SK-MEL-5 (cell line): ENCODE measurements at places on chromosomes 6 and 20.

DNA sequence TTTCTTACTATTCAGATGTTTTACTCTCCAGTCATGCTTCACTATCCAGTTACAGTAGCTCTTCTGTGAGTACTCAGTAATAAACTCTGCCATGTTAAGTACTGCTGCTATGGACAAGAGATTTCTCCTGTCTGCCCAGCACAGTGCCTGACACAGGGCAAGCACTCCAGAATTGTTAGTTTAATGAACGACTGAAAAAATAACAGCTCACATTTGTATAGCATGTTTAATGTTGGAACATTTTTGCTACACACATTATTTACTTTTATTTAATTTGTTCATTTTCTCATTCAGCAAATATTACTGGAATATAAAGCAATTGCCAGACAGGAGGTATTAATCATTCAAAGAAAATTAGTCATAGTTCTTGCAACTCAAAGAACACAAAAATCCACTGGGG, 142.6 kb upstream of the HMGN3 start:
- DNase-seq, result no peak

DNA sequence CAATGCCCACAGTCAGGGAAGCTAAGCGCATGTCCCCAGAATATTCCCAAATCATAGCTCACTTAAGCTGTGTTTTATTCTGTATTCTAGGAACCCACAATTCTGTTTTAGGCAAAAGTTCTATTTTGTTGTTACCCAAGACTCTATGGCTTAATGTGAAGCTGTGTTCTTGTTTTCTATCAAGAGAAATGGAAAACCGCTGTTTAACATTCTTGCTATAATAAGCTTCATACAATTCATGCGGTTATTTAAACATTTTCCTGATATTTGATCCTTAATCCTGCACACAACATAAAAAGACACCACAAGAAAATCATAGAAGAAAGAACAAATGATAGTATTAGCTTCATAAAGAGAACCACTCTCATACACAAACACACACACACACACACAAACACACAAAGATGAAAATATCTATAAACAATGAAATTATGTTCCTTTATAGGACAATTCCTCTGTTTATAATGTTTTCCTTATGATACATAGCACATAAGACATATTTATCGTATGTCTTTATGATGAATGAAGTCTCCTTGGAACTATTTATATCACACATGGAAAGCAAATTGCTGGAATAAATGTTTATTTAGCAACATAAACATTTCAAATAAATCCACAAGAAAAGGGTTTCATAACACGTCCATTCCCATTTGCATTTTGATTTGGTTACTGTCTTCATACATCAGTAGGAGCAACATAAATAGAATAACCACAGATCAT, 16.4 kb upstream of the COL21A1 start:
- no peak for DNase-seq

DNA sequence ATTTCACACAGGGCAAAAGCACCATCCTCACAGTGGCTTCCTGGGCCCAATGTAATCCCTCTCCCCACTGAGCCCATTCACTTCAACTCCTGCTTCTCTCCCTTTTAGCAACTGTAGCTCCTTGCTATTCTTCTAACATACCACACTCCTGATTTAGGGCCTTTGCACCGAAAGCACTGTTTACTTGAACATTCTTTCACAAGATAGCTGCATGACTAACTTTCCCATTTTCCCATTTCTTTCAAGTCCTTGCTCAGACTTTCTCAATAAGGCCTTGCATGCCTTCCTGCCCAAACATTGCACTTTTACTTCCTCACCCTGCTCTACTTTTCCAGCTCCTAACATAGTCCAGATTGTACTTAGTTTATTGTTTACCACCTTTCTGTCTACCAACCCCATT, 73.0 kb downstream of the SHPRH start:
- DNase-seq, result no peak

- peak; percentile 83 for DNase-seq
Measured at GRCh38 chr6:31396422-31397152, 6.8 kb upstream of the MICA start.

DNA sequence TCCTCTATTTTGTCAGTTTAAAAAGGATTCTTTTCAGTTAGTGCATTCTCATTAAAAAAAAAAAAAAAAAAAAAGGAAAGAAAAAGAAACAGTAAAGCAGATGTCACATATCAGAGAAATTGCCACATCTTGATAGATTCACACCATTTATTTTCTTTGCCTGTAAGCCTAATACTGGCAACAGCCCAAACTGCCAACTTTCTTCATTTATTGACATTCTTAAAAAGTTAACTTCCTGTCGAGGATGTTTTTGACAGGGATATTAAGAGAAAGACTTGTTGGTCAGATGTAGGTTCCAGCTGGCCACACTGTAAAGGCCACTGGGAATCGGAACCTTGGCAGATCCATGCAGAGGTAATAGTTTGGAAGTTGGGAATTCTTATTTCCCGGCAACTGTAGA, 332.6 kb downstream of the NRN1 start:
- DNase-seq, result no peak

- DNase-seq, result no peak
Measured at GRCh38 chr20:35360033-35360432, 51.7 kb downstream of the UQCC1 start.

DNA sequence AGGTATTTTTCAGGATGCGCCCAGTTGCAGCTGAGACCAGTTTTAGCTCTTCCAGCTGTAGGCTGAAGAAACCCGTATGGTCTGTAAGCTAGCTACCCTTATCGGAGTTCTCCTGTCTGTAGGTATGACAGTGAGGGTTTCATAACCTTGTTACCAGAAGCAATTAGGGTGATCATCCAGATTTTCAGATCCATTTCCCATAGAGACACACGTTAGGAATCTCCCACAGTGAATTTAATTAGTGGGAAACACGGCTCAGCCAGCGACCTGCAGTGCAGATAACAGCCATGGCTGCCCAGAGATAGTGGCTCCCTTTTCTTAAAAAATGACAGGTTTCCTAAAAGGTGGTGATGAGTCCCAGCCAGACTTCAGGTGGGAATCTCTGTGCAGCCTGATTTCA, 111.1 kb downstream of the BTBD3 start:
- no peak for DNase-seq

DNA sequence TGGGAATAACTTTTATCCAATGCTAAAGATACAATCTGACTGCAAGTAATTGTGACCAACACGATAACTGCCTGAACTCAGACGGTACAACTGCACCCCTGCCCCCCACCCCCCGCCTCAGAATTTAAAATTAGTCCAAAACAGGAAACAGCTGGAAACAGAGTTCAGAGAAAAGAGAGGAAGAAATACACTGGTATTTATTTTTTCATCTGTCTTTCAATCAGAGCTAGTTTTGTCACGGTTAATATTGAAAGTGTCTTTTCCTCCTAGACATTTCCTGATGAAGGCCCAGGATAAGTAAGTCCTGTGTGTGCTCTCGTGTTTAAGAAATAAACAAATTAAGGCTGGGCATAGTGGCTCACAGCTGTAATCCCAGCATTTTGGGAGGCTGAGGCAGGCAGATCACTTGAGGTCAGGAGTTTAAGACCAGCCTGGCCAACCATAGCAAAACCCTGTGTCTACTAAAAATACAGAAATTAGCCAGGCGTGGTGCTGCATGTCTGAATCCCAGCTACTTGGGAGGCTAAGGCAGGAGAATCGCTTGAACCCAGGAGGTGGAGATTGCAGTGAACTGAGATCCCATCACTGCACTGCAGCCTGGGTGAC, 21.5 kb downstream of the ACSS1 start:
- DNase-seq, result no peak

- DNase-seq, result no peak
Measured at GRCh38 chr6:135600086-135600702, 102.7 kb upstream of the AHI1 start.

DNA sequence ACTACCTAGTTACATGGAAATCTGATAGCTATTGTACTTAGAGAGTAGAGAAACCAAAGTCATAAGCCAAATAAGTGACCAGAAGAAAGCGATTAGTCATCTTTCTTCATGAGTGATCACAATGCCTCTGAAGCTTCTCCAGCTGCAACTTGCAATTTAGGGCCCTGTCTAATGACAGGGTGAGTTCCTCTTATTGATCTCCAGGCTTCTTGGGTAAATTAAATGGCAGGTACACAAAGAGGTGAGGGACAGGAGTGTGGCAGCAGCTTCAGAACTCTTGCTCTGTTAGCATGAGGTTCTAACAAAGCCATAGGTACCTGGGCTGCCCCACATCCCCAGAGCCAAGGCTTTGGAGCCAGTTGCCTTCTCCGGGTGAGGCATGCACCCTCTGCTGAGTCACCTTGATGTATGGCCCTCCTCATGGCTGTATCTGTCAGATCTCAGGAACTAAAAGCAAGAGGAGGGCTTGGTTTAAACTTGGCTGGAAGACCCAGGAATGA, 60.8 kb downstream of the PRDM1 start:
- DNase-seq, result no peak

GRCh38 chr20:11090751-11091150, 417.0 kb upstream of the JAG1 start:
- no peak for DNase-seq

GRCh38 chr6:130526466-130526865, 160.6 kb downstream of the TMEM200A start:
- DNase-seq, result no peak

DNA sequence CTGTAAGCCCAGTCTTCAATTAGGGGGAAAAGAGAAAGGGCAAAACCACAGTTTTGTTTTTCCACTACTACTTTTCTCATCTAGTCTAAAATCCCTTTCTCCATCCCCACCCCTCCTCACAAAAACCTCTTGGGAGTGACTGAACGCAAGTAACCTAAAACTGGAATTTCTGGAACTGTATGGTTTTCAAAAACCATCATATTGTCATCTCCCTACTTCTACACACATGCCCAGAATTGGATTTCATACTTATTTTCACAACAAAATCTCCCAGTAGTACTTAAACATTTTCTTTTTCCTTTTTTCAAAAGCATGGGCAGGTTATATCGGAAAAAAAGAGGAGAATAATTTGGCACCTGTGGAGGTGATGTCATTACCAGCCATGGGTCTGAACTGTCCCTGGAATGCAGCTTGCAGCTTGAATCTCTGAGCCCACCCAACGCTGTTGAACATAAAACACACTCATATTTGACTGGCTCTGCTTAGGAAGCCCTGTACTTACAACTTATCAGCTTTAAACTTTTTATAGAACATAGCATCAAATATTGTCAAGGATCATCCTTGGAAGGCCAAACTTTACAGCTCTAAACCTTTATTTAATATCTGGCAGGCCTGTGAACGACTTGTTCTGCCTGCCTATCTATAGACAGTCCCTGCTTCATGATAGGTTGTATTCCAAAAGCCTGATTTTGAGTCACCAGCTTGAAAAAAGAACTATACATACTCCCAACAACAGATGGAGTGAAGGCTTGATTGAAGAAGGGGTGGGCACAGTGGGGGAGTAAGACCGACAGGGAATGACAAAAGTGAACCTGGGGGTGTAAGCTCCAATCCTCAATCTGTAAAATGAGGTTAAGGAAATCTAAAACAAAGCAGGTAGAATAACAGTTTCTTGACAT, 59.3 kb downstream of the EPB41L2 start:
- DNase-seq, result no peak

- no peak for DNase-seq
Measured at GRCh38 chr6:12024699-12025434, 12.8 kb downstream of the HIVEP1 start.

DNA sequence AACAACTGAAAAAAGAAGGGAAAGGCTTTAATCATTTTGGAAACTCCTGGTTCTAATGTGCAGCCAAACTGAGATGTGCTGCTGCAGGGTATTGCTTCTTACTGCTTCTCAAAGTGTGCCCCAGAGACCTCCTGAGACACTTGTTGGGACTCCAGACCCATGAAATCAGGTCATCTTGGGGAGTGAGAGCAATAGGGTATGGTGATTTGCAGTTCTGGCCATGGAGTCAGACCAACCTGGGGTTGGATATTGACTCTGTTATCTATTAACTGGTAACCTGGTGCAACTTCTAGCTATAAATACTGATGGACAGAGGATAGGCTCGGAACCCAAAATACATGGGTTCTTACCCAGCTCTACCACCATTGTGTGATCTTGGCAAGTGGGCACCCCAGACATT, 3.8 kb downstream of the TSPO2 start:
- DNase-seq, result no peak

DNA sequence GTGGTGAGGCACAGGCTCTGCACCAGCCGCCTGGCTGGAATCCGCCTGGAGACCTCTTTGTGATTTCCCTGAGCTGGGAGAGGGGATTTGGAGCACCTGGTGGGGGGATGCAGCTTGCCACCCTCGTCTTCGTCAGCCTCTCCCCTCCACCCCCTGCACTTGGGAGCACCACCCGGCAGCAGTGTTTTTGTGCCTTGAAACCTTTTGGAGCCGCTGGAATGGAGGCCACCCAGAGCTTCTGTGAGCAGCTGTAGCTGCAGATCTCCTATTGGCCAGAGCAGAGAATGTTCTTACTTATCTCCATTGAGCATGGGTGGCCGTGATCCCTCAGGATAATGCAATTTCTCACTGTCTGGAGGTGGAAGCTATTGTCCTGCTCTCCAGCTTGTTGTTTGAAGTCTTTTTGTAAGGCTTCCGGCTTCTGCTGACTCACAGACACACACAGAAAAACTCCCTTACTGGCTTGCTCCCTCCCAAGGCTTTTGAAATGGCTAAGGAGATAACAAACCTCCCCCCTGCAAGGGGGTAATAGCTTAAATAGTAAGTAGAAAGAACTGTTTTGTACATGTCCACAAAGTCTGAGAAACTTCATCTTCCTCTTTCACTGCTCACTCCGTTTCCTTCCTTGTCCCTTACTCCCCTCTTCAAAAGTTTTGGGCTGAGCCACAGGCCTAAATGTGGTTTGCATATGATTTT, 271.2 kb downstream of the PRL start:
- DNase-seq, result no peak

DNA sequence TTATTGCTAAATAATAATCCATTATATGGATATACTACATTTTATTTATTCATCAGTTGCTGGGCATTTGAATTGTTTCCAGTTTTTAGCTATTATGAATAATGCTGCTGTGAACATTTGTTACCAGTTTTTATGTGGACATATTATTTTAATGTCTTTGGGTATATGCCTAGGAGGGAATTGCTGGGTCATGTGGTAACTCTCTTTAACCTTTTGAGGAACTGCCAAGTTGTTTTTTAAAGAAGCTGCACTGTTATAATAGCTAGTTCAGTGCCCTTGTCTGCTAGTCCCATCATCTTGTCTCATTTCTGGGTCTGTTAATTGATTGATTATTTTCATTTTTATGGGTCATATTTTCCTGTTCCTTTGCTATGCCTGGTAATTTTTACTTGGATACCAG, 56.3 kb downstream of the FOXO3 start:
- DNase-seq, result no peak

DNA sequence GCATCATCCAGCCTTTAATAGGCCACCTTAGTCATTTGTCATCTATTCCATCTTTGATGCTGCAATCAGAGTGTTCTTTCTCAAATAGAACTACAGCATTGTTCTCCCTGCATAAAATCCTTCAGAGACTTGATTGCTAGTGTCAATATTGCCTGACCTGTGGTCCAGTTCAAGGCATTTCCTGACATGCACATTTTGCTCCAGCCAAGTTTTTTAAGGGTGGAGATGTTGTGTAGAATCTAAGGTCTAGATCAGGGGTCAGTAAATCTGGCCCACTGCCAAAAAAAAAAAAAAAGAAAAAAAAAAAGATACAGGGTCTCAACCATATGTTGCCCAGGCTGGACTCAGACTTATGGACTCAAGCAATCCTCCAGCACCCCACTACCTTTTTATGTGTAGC, 354.4 kb downstream of the FRK start:
- no peak for DNase-seq

- no peak for DNase-seq
Measured at GRCh38 chr6:16659466-16660156, 101.6 kb downstream of the ATXN1 start.

GRCh38 chr6:105330364-105330763, 72.5 kb downstream of the PREP start:
- DNase-seq, result no peak

- DNase-seq, result peak; percentile 1
Measured at GRCh38 chr6:87968435-87969278, 79.0 kb upstream of the SPACA1 start.
